ENCODE measurements at places on chromosomes 5 and 9. TPM values are rescaled to one million over a fixed set of nuclear protein-coding genes. Genes with fewer than 3 reads are reported as not detected.

DNA sequence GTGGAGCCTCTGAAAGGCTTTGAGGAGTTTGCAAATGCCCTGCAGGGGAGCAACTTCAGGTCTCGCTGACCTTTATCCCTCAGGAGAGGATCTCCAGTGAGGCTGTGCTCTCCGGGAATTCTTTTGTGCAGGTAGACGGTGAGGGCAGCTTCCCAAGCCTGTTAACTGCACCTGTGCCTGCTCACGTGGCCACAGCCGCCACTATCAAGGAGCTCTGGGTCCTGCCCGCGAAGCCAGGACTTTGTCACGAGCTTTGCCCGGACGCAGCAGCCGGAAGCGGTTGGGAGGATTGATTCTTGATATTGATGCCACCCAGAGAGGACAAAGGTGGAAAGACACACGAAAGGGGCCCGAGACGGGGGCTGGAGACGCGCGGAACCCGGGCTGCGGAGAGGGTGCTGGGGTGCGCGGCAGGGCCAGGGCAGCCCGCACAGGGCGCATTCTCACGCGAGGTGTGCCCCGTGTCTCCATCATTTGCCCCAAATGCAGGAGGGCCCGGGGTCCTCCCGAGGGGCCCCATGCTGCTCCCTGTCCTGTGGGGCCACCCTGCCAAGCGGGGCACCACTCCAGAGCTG, 18.2 kb downstream of the SLC9A3 start:
- no peaks in the 10 kb centered on the region for H3K4me1 ChIP-seq
- H3K4me3 ChIP-seq, result no peak overlapping the region
- no peaks in the 10 kb centered on the region for H3K27me3 ChIP-seq
- no peak overlapping the region for H3K27ac ChIP-seq
- DNase-seq, result no peak
- H3K36me3 ChIP-seq, result no peaks in the 10 kb centered on the region

GRCh38 chr9:120099065-120099464, 480.9 kb downstream of the CDK5RAP2 start:
- no peak overlapping the region for H3K4me3 ChIP-seq
- no peaks in the 10 kb centered on the region for H3K27me3 ChIP-seq
- H3K4me1 ChIP-seq, result no peaks in the 10 kb centered on the region
- no peak overlapping the region for H3K27ac ChIP-seq
- H3K36me3 ChIP-seq, result no peaks in the 10 kb centered on the region
- no peak for DNase-seq

GRCh38 chr5:91162534-91163381, 220.4 kb downstream of the ARRDC3 start:
- no peaks in the 10 kb centered on the region for H3K27me3 ChIP-seq
- no peak overlapping the region for H3K4me3 ChIP-seq
- no peaks in the 10 kb centered on the region for H3K36me3 ChIP-seq
- peak overlapping the region; percentile 8 for H3K27ac ChIP-seq
- peak; percentile 83 for DNase-seq

- no peaks in the 10 kb centered on the region for H3K27me3 ChIP-seq
- H3K4me3 ChIP-seq, result no peak within 1 kb of the TSS
- no peaks in the 10 kb centered on the region for H3K4me1 ChIP-seq
These were observed at the start of gene NSG2 for GRCh38 chr5:174045470-174046025. Gene NSG2 (plus strand): TSS chr5:174045706. CDS start chr5:174046756, 1,050 bp downstream.

- no peaks in the 10 kb centered on the region for H3K4me1 ChIP-seq
- no peak overlapping the region for H3K27ac ChIP-seq
- H3K27me3 ChIP-seq, result no peaks in the 10 kb centered on the region
- no peaks in the 10 kb centered on the region for H3K36me3 ChIP-seq
- DNase-seq, result no peak
- no peak overlapping the region for H3K4me3 ChIP-seq
These were observed 36.2 kb downstream of the TNFSF15 start for GRCh38 chr9:114769624-114770023.

DNA sequence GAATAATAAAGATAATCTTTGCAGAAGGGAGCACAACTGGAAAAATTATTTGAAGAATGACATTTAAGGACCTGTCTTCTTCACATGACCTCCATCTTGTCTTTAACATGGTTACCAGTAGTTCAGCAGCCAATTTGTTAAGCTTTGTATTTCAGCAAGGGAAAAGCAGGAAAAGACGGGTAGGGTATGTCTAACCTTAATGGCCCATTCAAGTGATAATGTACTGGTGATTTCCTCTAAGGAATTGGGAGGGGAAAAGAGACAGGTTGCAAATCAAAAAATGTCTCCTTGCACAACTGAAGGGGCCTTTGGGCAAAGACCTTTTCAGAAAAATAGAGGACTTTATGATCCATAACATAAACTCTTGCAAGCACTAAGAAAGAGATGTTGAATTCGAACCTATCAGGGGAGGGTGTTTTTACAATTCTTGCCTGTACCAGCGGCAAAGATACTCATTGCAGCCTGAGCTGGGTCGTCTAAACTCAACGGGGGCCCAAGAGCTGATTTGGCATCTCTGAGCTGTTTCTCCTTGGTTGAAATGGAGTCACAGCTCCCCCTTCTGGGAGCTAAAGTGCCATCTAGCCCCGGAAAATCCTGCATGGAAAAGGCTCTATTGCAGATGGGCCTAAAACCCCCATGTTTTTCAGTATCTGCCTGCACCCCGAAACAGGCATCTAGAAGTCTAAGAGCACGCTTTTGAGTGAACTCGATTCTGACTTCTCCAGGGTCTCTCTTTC, 3.8 kb downstream of the BRINP1 start:
- no peaks in the 10 kb centered on the region for H3K4me1 ChIP-seq
- no peaks in the 10 kb centered on the region for H3K36me3 ChIP-seq
- DNase-seq, result no peak
- no peaks in the 10 kb centered on the region for H3K27me3 ChIP-seq
- no peak overlapping the region for H3K27ac ChIP-seq
- no peak overlapping the region for H3K4me3 ChIP-seq

PCDHGA7 gene
- 2.1 TPM for polyA plus RNA-seq

GRCh38 chr9:96321515-96321914, 19.5 kb upstream of the HSD17B3 start:
- no peaks in the 10 kb centered on the region for H3K27me3 ChIP-seq
- no peaks in the 10 kb centered on the region for H3K4me1 ChIP-seq
- peaks cover 2% of the 10 kb centered on the region for H3K36me3 ChIP-seq
- DNase-seq, result no peak

DNA sequence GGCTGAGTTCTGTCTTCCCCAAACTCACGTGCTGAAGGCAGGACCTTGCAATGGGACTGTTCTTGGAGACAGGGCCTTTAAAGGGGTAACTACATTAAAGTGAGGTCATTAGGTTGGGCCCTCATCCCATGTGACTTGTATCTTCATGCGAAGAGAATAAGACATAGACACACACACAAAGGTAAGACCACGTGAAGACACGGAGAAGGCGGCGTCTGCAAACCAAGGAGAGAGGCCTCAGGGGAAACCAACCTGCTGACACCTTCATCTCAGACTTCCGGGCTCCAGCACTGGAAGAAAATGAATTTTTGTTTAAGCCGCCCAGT, 50.7 kb upstream of the KCNMB1 start:
- no peak overlapping the region for H3K4me3 ChIP-seq
- no peaks in the 10 kb centered on the region for H3K36me3 ChIP-seq
- no peaks in the 10 kb centered on the region for H3K4me1 ChIP-seq
- no peak overlapping the region for H3K27ac ChIP-seq
- no peak for DNase-seq

- H3K36me3 ChIP-seq, result no peaks in the 10 kb centered on the region
- no peak overlapping the region for H3K4me3 ChIP-seq
- no peaks in the 10 kb centered on the region for H3K4me1 ChIP-seq
- DNase-seq, result no peak
- no peak overlapping the region for H3K27ac ChIP-seq
These were observed 1055.9 kb downstream of the NR2F1-AS1 start for GRCh38 chr5:92525131-92525530.

GRCh38 chr5:69149676-69150010, 17.3 kb upstream of the CCNB1 start:
- no peaks in the 10 kb centered on the region for H3K36me3 ChIP-seq
- no peaks in the 10 kb centered on the region for H3K27me3 ChIP-seq
- H3K4me3 ChIP-seq, result no peak overlapping the region
- no peaks in the 10 kb centered on the region for H3K4me1 ChIP-seq
- no peak overlapping the region for H3K27ac ChIP-seq

DNA sequence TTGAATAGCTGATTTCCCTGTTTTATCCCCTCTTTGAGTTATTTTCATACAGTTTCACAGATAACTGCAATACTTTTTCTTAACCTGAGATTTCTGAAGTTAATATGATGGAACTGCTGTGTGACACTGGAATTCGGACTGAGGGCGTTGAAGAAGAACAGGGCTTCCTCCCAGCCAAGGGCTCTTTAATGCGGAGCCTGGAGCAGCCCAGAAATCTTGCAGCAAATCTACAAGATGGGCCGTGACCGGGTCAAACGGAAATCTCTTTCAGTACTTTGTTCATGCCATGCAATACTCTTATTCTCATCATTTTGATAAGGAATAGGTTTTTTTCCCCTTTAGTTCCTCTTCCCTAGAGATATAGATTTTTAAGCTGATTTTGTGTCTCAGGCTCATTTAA, 236.8 kb upstream of the IRX4 start:
- no peak overlapping the region for H3K4me3 ChIP-seq
- H3K36me3 ChIP-seq, result no peaks in the 10 kb centered on the region
- no peaks in the 10 kb centered on the region for H3K4me1 ChIP-seq
- no peak overlapping the region for H3K27ac ChIP-seq

SLC27A6 gene
- not detected for polyA plus RNA-seq

- no peaks in the 10 kb centered on the region for H3K36me3 ChIP-seq
- H3K4me1 ChIP-seq, result peaks cover 2% of the 10 kb centered on the region
- H3K27me3 ChIP-seq, result no peaks in the 10 kb centered on the region
These were observed 79.6 kb downstream of the TLR4 start for GRCh38 chr9:117783828-117784227.

GRCh38 chr9:109453210-109453842, 44.8 kb downstream of the PTPN3 start:
- no peaks in the 10 kb centered on the region for H3K27me3 ChIP-seq
- no peak for DNase-seq
- no peak overlapping the region for H3K27ac ChIP-seq
- H3K4me3 ChIP-seq, result no peak overlapping the region
- H3K36me3 ChIP-seq, result peaks cover 3% of the 10 kb centered on the region

GRCh38 chr9:27212191-27212590, 84.8 kb downstream of the EQTN start:
- H3K4me3 ChIP-seq, result no peak overlapping the region
- H3K27ac ChIP-seq, result no peak overlapping the region
- no peak for DNase-seq
- no peaks in the 10 kb centered on the region for H3K27me3 ChIP-seq
- peaks cover 7% of the 10 kb centered on the region for H3K36me3 ChIP-seq
